Cardiac muscle cell (in vitro differentiated cells and primary cell): ENCODE measurements at places on chromosomes 13 and 19. TPM values are rescaled to one million over a fixed set of nuclear protein-coding genes. Genes with fewer than 3 reads are reported as not detected.

DNA sequence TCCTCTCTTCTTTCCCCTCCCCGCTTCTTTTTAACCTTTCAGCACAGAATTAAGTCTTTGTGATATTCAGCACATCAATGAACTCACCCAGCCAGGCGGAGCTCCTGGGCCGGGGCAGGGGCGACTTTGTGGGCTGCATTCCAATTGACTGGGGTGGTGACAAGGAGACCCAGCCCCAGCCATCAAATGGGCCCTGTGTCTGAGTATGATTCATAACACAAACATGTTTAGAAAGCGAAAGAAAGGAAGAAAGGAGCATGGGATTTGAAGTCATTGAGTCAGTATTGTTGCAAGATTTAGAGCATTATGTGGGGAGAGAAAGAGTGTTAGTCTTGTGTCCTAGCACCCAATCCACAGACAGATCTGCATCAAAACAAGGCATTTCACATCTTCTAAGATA, 185.3 kb downstream of the LHFPL6 start:
- DNase-seq, result no peak
- peaks cover 5% of the 10 kb centered on the region for H3K4me1 ChIP-seq
- H3K27me3 ChIP-seq, result no peaks in the 10 kb centered on the region
- no peak overlapping the region for H3K4me3 ChIP-seq
- no peak overlapping the region for H3K27ac ChIP-seq
- H3K36me3 ChIP-seq, result no peaks in the 10 kb centered on the region

GRCh38 chr19:18737954-18738351, 53.2 kb downstream of the COMP start:
- no peaks in the 10 kb centered on the region for H3K27me3 ChIP-seq
- DNase-seq, result no peak
- no peak overlapping the region for H3K4me3 ChIP-seq

GRCh38 chr13:112891477-112892401, 77.3 kb upstream of the MCF2L start:
- no peak for DNase-seq
- H3K27ac ChIP-seq, result no peak overlapping the region
- H3K4me3 ChIP-seq, result no peak overlapping the region
- H3K27me3 ChIP-seq, result peaks cover 10% of the 10 kb centered on the region

- no peak overlapping the region for H3K4me3 ChIP-seq
- H3K36me3 ChIP-seq, result no peaks in the 10 kb centered on the region
- DNase-seq, result no peak
- no peaks in the 10 kb centered on the region for H3K27me3 ChIP-seq
- H3K27ac ChIP-seq, result no peak overlapping the region
- peaks cover 7% of the 10 kb centered on the region for H3K4me1 ChIP-seq
These were observed 10.1 kb downstream of the KASH5 start for GRCh38 chr19:49398001-49398615.

DNA sequence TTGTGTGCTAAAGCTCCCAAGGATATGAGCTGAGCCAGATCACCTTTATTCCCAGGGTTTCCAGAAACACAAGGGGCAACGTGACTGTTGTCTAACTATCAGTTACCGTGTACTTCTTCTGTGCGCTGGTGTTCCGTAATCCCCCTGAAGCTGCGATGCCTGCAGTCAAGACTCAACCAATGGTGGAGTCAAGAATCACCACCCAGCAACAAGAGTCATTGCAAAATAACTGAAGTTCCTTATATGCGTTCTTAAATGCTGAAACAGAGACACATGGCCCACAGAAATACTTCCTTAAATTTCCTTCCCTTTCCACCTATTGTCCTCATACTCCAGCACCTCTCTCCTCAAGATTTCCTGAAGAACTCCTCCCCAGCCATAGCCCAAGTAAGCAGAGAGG, 200.2 kb downstream of the KATNAL1 start:
- no peak for DNase-seq
- H3K4me1 ChIP-seq, result peaks cover 13% of the 10 kb centered on the region
- no peaks in the 10 kb centered on the region for H3K27me3 ChIP-seq

GRCh38 chr13:109243311-109243951, 543.0 kb downstream of the IRS2 start:
- no peak overlapping the region for H3K4me3 ChIP-seq
- peak overlapping the region; percentile 92 for H3K27ac ChIP-seq
- no peaks in the 10 kb centered on the region for H3K4me1 ChIP-seq
- H3K36me3 ChIP-seq, result no peaks in the 10 kb centered on the region
- DNase-seq, result peak; percentile 93

DNA sequence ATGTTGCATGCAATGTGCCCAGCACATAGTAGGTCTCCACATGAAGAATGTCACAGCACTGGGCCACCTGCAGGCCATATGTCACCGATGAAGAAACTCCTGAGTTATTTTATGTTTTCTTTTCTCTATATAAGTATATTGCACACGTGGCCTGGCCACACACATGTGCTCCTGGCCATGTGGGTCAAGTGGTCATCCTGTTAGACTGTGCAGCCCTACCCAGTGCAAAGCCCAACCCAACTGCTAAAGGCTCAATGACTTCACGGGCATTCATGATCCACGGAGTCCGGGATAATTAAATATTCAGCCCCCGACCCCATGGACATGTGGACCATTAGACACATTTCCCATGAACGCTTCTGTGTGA, 163.2 kb downstream of the TEX29 start:
- H3K27me3 ChIP-seq, result no peaks in the 10 kb centered on the region
- no peaks in the 10 kb centered on the region for H3K4me1 ChIP-seq
- no peaks in the 10 kb centered on the region for H3K36me3 ChIP-seq
- no peak overlapping the region for H3K4me3 ChIP-seq
- DNase-seq, result no peak

DNA sequence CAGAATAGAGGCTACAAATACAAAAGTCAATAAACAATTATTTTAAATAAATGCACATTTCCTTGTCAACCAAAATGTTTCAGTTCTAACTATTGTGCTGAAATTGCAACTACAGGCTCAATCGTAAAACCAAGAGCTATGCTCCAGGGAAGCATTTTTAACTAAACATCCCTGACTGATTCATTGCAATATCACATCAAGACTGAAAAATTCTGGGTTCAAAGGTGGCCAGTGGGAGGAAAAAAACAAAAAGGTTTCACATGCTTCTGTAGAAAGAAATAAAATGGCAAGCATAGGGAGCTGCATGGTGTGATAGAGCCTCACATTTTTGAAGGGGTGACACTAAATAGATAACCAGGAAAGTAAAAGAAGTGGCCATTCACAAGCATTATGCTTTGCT, 862.8 kb downstream of the PCDH9 start:
- H3K4me1 ChIP-seq, result no peaks in the 10 kb centered on the region
- no peak for DNase-seq
- H3K36me3 ChIP-seq, result no peaks in the 10 kb centered on the region
- no peak overlapping the region for H3K27ac ChIP-seq

GRCh38 chr13:41313659-41314197, 2.7 kb downstream of the NAA16 start:
- peak overlapping the region; percentile 92 for H3K4me3 ChIP-seq
- no peaks in the 10 kb centered on the region for H3K36me3 ChIP-seq
- no peak overlapping the region for H3K27ac ChIP-seq
- no peak for DNase-seq
- H3K27me3 ChIP-seq, result no peaks in the 10 kb centered on the region

- no peaks in the 10 kb centered on the region for H3K4me1 ChIP-seq
- no peaks in the 10 kb centered on the region for H3K27me3 ChIP-seq
- H3K27ac ChIP-seq, result no peak overlapping the region
These were observed 15.5 kb downstream of the STX10 start for GRCh38 chr19:13134626-13135025.

DNA sequence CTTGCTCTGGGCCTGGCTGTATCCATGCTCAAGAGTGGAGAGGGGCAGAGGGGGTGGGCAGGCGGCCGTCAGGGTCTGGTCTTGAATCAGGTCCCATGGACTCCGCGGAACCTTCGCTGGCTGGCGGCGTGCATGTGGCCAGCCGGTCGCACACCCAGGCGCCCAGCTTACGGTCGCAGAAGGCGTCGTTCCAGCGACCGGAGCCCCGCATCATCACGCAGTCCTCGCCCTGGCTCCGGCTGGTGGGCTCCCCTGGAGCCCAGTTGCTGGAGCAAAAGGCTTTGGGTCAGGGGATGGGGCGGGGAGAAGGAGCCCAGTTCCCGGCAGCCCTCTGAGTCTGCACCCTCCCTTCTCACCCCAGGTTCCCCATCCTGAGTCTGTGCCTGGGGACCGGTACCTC, 8.5 kb downstream of the TRAPPC5 start:
- no peaks in the 10 kb centered on the region for H3K4me1 ChIP-seq
- no peak overlapping the region for H3K4me3 ChIP-seq
- no peak overlapping the region for H3K27ac ChIP-seq
- no peak for DNase-seq

DNA sequence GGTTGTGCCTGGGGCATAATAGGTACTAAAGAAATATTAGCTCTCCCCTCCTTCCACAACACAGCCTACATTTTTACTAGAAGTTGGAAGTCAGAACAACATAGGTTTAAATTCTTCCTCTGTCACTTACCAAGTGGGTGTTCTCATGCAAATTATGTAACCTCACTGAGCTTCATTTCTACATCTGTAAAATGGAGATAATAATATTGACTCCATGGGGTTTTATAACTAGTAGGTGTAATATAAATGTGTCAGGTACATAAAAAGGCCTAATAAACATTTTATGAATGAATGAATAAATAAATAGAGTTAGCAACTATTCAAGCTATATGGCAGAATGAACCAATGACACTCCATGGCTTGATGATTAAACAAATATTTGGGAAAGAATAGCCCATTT, 27.1 kb upstream of the SERP2 start:
- H3K27ac ChIP-seq, result no peak overlapping the region
- DNase-seq, result no peak
- H3K36me3 ChIP-seq, result no peaks in the 10 kb centered on the region
- no peaks in the 10 kb centered on the region for H3K27me3 ChIP-seq
- H3K4me1 ChIP-seq, result peaks cover 12% of the 10 kb centered on the region

DNA sequence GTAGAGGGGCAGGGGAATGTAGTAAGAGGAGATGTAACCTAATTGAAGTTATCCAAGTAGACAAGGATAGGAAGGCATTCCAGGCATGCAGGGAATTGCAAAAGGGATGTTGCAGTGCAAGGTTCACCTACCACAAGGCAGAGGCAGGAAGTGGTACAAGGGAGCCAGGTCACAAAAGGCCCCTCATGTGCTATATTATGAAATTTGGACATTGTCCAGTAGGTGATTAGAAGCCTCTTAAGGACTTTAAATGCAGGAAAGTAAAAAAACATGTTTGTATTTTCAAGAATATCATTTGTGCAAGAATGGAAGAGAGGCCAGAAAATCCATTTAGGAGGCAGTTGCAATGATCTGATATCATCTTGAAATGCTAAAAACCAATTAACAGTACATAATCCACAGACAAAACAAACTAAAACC, 111.4 kb downstream of the FRY start:
- no peaks in the 10 kb centered on the region for H3K36me3 ChIP-seq
- peaks cover 12% of the 10 kb centered on the region for H3K4me1 ChIP-seq
- H3K27me3 ChIP-seq, result no peaks in the 10 kb centered on the region
- peak; percentile 26 for DNase-seq
- no peak overlapping the region for H3K27ac ChIP-seq
- H3K4me3 ChIP-seq, result no peak overlapping the region

- no peak overlapping the region for H3K4me3 ChIP-seq
- H3K4me1 ChIP-seq, result peaks cover 15% of the 10 kb centered on the region
- no peak for DNase-seq
- H3K27me3 ChIP-seq, result no peaks in the 10 kb centered on the region
These were observed 26.7 kb downstream of the ZMYM2 start for GRCh38 chr13:19985219-19985556.

DNA sequence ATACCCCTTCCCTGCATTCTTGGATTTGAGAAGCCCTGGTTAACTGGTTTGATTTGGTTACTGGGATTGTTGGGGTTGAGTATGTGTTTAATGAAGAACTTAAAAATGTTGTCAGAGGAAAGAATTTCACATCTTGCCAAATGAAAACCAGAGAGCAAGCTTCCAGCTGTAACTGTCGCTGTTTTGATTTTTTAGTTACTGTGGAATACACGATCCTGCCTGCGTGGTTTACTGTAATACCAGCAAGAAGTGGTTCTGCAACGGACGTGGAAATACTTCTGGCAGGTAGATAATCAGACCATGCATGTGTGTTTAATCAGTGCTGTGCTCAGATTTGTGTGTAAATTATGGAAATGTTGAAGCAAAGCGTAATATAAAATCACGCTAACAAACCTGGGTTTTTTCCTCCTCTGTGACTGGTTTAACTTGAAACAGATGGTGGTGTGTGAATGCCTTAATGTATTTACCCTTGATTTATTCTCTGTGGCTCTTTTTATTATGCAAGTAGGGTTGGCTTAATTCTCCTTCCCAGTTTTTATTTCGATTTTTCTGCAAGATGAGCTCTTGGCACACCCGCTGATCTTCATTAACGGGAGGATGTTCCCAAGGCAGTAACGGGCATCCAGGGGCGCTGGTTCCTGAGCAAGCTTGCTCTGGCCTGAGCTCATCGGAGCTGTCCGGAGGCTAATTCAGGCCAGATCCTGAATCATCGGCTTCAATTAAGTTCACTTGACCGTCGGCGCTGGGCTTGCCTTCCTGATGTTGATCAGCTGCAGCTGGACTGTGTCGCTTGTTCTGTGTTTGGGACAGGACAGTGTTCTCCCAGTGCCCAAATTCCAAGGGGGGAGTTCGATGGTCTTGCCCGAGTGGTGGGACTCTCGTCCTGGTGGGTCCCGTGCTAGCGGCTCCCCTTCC, 16.0 kb downstream of the UPF1 start:
- H3K36me3 ChIP-seq, result peaks cover 22% of the 10 kb centered on the region
- no peak overlapping the region for H3K27ac ChIP-seq
- H3K27me3 ChIP-seq, result no peaks in the 10 kb centered on the region
- DNase-seq, result no peak
- H3K4me3 ChIP-seq, result no peak overlapping the region

DNA sequence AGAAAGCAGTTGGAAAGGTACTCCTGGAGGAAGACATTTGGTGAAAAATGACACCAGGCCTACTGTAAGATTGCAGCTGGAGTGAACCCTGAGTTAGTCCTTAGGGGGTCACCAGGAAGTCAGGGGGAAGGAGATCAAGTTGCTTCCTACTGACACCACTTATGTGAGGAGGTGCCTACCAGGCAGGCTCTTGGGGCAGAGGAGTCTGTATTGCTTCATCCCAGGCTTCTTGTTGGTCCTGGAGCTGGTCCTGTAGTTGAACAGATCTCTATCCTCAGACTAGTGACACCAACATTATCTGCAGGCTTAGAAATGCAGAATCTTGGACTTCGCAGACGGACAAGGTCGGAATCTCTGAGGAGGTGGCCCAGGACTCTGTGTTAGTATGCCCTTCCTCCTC, 116.0 kb upstream of the ARGLU1 start:
- no peak for DNase-seq
- H3K4me3 ChIP-seq, result no peak overlapping the region
- H3K27ac ChIP-seq, result no peak overlapping the region
- H3K36me3 ChIP-seq, result no peaks in the 10 kb centered on the region
- no peaks in the 10 kb centered on the region for H3K4me1 ChIP-seq
- H3K27me3 ChIP-seq, result no peaks in the 10 kb centered on the region

SIGLEC12 gene
- not detected in 2 replicates for total RNA-seq

COX7A1 gene
- 1.2 TPM in 1 of 2 replicates, not detected in the other for total RNA-seq

TRAPPC6A gene
- total RNA-seq, result 67.4 and 123 TPM in 2 replicates

EEF1AKMT1 gene
- total RNA-seq, result 4.2 and 7.2 TPM in 2 replicates

DIAPH3 gene
- 2.6 and 5.2 TPM in 2 replicates for total RNA-seq

URAD gene
- not detected in 2 replicates for total RNA-seq

FBN3 gene
- total RNA-seq, result 6.6 and 15.1 TPM in 2 replicates

SLC10A2 gene
- not detected in 2 replicates for total RNA-seq
